ENCODE measurements at places on chromosomes 4 and X.

- peaks cover 4% of the 10 kb centered on the region for H3K4me1 ChIP-seq
- H3K36me3 ChIP-seq = no peaks in the 10 kb centered on the region
- no peak overlapping the region for H3K4me3 ChIP-seq
- no peak for DNase-seq
- H3K27me3 ChIP-seq = no peaks in the 10 kb centered on the region
- no peak overlapping the region for H3K27ac ChIP-seq
Observed at GRCh38 chr4:6267573-6267972, 2.1 kb upstream of the WFS1 start.

DNA sequence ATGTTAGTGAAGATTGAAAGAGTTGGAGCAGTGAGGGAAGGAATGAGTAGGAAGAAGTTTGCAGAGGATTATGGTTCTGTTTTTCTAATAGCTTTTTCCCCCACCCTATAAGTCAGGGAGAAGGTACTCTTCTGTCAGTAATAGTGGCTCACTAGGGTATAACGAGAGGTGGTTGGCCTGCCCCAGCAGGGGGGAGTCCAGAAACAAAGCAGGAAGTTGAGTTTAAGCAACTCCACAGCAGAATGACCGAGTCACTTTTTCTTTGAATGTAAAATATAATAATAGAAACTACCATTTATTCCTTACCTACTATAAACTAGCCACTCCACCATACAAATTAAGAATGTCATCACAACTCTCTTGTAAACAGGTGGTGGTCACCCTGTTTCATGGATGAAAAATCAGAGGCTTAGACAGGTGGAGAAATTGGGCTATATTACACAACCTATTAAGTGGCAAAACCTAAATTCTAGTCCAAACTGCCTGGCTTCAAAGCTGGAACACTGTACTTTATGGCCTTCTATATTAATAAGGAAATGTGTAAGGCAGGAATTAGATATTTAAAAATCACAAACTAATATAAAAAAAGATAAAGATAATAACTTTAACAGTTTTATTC lies 21.9 kb downstream of the AP1AR start:
- no peak for DNase-seq
- no peaks in the 10 kb centered on the region for H3K36me3 ChIP-seq
- no peaks in the 10 kb centered on the region for H3K27me3 ChIP-seq
- H3K27ac ChIP-seq = no peak overlapping the region

- H3K36me3 ChIP-seq = no peaks in the 10 kb centered on the region
- no peak overlapping the region for H3K27ac ChIP-seq
- no peak for DNase-seq
- no peaks in the 10 kb centered on the region for H3K4me1 ChIP-seq
Observed at GRCh38 chrX:38887222-38887621, 86.0 kb downstream of the MID1IP1 start.

- no peaks in the 10 kb centered on the region for H3K4me1 ChIP-seq
- H3K36me3 ChIP-seq = peaks cover 3% of the 10 kb centered on the region
- no peak overlapping the region for H3K4me3 ChIP-seq
- H3K27ac ChIP-seq = peak overlapping the region; percentile 6
- DNase-seq = no peak
Observed at GRCh38 chrX:16828124-16828908, 41.8 kb downstream of the RBBP7 start.

DNA sequence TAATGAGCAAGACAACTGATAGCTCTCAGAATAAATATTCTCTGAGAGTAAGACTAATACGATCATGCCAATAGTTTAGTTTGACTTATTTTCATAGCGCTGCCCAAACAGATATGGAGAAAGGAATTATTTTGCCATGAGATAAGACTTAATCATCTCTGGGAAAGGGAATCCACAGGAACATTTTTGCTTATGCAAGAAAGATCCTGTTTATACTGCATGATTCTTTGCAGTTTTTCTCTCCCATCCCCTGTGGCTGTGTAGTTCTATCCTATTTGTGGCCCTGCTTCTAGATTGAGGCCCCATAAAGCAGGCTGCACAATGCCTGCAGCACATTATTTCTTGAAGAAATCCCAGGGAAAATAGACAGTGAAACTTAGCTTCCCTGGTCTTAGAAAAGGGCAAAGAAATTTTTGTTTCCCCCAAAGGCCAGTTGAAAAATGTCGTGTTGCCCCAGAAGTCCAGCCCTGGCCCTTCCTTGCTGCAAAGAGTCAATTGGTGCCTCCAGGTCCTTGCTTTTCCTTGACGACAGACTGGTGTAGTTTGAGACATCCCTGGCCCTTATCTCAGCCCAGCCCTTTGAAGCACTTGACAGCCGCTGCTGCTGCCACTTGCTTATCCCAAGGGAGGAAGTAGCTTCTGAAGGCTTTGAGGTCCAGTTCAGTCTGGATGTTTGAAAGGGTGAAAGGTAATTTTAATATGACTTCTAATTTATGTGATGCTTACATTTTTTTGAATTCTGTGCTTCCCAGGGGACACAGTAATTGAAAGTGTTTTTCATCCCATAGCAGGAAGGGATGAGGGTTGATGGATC lies 45.0 kb upstream of the SH3RF1 start:
- peak overlapping the region; percentile 41 for H3K27ac ChIP-seq
- no peaks in the 10 kb centered on the region for H3K27me3 ChIP-seq
- H3K4me1 ChIP-seq = peaks cover 24% of the 10 kb centered on the region

DNA sequence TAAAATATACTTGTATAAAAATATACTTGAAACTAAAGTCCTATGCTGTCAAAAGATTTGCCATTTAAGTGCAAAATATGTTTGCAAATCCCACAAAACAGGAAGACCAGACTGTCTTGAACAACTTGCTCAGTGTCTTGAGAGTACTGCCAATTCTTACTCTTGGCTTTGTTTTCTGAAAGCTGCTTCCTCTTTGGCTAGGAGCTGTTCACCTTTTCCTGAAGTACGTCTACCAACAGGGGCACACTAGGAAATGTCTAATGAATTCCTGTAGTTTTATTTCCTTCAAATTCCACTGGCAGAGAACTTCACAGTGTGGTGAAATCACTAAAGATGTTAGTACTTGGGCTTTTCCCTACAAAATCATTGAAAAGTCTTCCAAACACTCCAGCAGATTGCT lies 46.4 kb upstream of the ABCG2 start:
- no peaks in the 10 kb centered on the region for H3K36me3 ChIP-seq
- H3K4me3 ChIP-seq = no peak overlapping the region
- H3K4me1 ChIP-seq = no peaks in the 10 kb centered on the region
- DNase-seq = no peak
- no peak overlapping the region for H3K27ac ChIP-seq
- H3K27me3 ChIP-seq = no peaks in the 10 kb centered on the region

DNA sequence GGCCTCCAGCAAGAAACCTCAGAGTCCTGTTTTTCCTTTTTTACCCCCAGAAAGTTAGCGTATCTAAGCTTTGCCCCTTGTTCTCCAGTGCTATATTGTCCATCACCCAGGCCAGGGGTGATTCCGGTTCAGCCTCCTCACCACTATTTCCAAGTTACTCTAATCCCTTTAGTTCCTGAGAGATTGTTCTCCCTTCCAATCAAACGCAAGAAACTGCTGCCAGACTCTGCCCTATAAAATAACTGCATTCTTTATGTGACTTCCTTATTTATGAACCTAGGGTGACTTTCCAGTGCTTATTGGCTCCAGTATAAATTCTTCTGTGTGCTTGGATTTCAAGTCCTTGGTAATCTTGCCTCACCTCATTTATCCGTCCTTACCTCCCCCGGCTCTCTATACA lies 65.7 kb downstream of the CLCN5 start:
- no peak overlapping the region for H3K4me3 ChIP-seq
- DNase-seq = no peak
- no peaks in the 10 kb centered on the region for H3K4me1 ChIP-seq
- no peak overlapping the region for H3K27ac ChIP-seq

DNA sequence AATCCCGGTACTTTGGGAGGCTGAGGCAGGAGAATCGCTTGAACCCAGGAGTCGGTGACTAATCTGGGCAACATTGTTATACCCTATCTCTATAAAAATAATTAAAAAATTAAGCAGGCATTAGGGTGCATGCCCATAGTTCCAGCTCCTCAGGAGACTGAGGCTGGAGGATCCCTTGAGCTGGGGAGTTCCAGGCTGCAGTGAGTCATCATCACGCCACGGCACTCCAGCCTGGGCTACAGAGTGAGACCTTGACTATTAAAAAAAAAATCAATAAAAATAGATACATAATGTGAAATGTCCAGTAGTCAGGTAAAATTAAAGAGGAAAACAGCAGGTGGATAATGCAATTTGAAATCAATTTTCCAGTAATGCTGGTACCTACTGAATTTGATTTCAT lies 14.6 kb downstream of the ADGRL3 start:
- H3K4me1 ChIP-seq = no peaks in the 10 kb centered on the region
- H3K27ac ChIP-seq = no peak overlapping the region
- DNase-seq = no peak
- no peaks in the 10 kb centered on the region for H3K27me3 ChIP-seq

- no peak for DNase-seq
- no peaks in the 10 kb centered on the region for H3K36me3 ChIP-seq
- no peaks in the 10 kb centered on the region for H3K4me1 ChIP-seq
- no peak overlapping the region for H3K27ac ChIP-seq
Observed at GRCh38 chr4:112865443-112865842, 184.0 kb upstream of the ANK2 start.

GRCh38 chr4:184395971-184396391 lies 78.4 kb downstream of the IRF2 start:
- H3K36me3 ChIP-seq = peaks cover 72% of the 10 kb centered on the region
- H3K4me3 ChIP-seq = no peak overlapping the region
- DNase-seq = no peak
- no peaks in the 10 kb centered on the region for H3K27me3 ChIP-seq

DNA sequence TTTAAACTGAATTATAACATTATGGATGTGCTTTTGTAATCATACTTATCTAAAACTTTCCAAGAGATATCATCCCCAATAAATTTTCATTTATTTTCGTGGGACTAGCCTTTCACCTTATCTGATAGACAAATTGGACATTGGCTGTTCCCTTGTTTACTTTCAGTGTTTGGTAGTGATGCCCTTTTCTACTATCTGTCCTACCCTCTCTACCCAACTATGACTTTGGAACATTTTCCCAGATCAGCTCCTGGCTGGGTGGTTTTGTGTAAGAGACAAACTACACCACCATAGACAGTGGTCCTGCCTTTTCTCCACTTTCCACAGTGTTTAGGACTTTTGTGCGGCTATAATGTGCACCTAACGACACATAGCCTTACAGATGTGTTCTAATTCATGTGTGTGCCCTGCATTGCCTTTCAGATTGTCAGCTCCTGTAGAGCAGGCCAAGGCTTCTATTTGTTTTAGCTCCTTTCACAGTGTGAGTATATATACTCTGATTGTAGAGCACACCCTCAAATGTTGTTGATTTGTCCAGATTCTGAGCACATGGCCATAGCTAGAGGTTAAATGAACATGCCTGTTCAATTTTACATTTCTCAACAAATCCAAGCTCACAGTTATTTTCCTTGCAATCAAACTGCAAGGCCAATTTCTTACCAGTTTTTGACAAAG lies 63.0 kb upstream of the TRPC5OS start:
- H3K36me3 ChIP-seq = no peaks in the 10 kb centered on the region
- H3K4me3 ChIP-seq = no peak overlapping the region
- no peak for DNase-seq
- H3K27me3 ChIP-seq = no peaks in the 10 kb centered on the region

DNA sequence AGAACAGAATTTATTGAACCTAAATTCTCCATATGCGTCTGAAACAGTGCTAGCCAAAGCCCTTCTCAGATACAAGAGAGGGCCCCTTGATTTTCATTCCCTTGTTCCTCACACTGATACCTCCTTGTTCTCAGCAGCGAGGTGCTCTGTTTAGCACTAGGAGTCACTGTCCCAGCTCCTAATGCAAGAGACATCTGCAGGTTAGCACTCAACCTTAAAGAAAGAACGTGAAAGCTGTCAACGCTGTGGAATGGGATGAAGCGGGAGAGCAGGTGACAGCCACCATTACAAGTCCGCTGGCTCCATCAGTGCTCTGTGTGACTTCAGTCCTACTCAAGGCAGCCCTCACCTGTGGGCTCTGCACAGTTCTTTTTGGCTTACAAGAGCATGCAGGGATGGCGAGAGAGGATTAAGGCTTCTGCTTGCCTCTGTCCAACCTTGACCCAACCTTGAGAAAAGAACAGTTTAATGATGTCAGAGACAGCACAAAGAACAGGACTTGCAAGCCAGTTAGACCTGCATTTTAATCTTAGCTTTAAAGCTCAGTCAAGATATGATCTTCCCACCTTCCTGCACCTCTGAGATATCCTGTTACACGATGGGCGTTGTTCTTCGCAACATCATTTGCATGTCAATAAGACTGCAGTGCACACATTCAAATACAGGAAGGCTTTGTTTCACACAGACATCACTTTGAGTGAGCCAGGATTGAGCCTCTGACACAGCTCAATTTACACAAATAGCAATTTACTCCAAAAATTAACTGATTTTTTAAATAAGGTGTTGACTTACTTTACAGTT lies 95.1 kb downstream of the ARSF start:
- no peaks in the 10 kb centered on the region for H3K36me3 ChIP-seq
- no peaks in the 10 kb centered on the region for H3K4me1 ChIP-seq
- H3K4me3 ChIP-seq = no peak overlapping the region
- H3K27ac ChIP-seq = no peak overlapping the region
- H3K27me3 ChIP-seq = no peaks in the 10 kb centered on the region

GRCh38 chr4:176270669-176271068 lies 1.6 kb upstream of the ASB5 start:
- DNase-seq = no peak
- no peak overlapping the region for H3K27ac ChIP-seq
- no peaks in the 10 kb centered on the region for H3K36me3 ChIP-seq
- H3K27me3 ChIP-seq = no peaks in the 10 kb centered on the region
- H3K4me3 ChIP-seq = no peak overlapping the region

GRCh38 chr4:53780736-53781400 lies 189.6 kb upstream of the LNX1 start:
- DNase-seq = no peak
- H3K4me1 ChIP-seq = no peaks in the 10 kb centered on the region
- no peaks in the 10 kb centered on the region for H3K36me3 ChIP-seq
- no peak overlapping the region for H3K27ac ChIP-seq
- H3K4me3 ChIP-seq = no peak overlapping the region

GRCh38 chr4:123750044-123750443 lies 353.4 kb downstream of the SPRY1 start:
- no peak for DNase-seq
- no peaks in the 10 kb centered on the region for H3K4me1 ChIP-seq
- H3K4me3 ChIP-seq = no peak overlapping the region
- peak overlapping the region; percentile 10 for H3K27ac ChIP-seq
- no peaks in the 10 kb centered on the region for H3K36me3 ChIP-seq

DNA sequence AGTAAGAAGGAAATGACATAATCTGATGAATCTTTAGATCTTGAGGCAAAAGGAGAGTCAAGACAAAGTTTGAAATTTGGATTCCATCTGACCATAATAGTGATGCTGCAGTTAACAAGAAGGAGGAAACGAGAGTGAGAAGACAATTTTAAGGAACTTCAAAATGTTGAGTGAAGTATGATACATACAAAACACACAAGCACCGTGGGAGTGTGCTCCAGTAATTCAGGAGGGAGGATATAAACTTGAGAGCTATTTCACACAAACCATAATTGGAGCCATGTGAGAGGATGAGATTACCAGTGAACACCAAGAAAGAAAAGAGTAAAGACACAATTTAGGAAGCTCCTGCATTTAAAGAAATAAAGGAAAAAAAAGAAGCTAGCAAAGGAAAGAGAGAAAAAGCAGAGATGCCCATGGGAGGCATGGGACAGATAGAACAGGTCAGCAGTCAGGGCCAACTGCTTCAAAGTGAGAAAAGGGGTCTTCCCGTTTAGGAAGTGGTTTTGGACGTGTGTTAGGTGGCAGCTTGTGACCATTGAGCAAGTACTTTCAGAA lies 150.7 kb upstream of the SLC7A11 start:
- H3K27ac ChIP-seq = no peak overlapping the region
- no peaks in the 10 kb centered on the region for H3K27me3 ChIP-seq
- no peaks in the 10 kb centered on the region for H3K36me3 ChIP-seq

Data from right lobe of liver (tissue), 6 donors.